ENCODE measurements at places on chromosomes 1 and 21. TPM values are rescaled to one million over a fixed set of nuclear protein-coding genes. Genes with fewer than 3 reads are reported as not detected.

DNA sequence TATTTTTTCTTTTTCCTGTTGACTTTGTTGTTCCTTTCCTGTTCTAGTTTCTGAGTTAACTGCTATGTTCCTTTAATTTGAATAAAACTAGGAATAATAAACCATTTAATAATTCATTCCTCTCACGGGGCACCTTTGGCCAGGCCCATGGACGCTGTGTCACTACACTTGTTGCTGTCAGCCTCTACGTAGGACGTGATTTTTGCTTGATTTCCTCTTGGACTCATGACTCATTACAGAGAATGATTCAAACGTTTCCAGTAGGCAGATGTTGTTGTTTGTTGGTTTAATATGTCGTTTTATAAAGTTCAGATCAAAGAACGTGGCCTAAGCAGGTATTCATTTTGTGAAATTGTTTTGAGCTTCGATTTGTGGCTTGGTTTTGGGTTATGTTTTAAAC, 9.1 kb upstream of the SLC19A1 start:
- DNase-seq, result peak; percentile 67

- DNase-seq, result no peak
Observed at GRCh38 chr1:89087241-89087640, 22.2 kb upstream of the GBP1 start.

- peak; percentile 59 for DNase-seq
Observed at GRCh38 chr1:156838972-156839371, 19.9 kb downstream of the INSRR start.

DNA sequence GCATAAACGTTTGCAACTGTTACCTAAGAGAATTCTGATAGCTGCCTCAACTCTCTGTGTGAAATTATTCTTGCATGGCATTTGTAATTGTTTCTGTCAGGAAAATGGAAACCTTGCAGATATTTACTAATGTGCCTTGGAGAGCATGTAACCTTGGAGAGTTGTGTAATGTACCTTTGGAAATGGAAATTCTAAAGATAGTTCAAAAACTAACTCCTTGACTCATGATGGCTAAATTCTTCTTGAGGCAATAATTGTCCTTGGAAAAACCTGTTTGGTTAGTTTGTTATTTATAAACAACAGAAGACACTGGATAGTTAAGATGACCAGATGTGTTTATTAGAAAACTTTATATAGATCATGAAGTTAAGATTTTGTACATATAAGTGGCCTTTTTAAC, 1033.8 kb downstream of the PLA2G4A start:
- no peak for DNase-seq

DNA sequence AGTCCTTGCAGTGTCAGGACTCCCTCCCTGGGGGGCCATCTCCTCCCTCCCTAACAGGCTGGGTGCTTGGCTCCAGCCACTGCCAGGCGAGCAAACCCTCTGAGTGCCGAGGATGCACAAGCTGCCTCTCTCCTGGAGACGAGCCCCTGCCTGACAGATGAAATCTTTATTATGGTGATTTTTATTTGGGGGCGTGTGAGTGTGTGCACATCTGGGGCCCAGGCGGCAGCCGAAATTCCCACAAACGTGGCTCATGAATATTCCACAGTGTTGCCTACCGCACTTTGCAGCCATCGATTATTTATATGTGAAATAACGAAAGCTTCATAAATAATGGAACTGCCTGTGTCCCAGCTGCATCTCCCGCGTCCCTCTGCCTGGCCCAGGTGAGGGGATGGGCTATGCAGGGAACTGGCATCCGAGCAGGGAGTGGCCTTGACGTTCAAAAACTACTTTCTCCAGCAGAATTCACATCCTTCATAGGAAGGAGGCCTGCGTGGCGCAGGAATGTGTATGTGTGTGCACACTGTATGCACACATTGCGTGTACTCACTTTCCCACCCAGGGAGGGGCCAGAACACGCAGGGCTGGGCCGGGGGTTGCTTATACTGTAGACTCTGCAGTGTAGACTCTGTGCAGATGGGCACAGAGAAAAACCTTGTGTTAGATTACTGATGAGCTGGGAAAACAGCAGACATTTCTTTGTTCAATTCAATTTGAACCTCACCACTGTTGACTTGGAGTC, 73.1 kb downstream of the UBIAD1 start:
- DNase-seq, result no peak

GRCh38 chr1:14065486-14065885, 365.5 kb downstream of the PRDM2 start:
- no peak for DNase-seq

DNA sequence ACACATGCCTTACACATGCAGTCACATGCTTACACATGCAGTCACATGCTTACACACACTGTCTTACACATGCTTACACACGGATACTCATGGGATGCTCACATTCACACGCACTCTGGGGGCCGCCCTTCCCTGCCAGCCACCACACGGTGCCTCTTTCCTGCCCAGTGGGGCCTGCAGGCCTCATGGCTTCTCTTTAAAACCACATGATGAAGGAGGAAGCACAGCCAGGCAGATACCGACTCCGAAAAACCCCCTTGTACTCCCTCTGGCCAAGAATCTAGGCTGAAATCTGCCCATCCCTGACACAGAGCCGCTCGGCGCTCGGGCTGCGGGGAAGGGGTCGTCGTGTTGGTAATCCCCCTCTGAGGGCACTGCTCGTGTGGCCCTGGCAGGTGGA, 113.0 kb downstream of the PRDM16 start:
- DNase-seq, result no peak

- no peak for DNase-seq
Observed at GRCh38 chr1:170657275-170657853, 6.6 kb upstream of the PRRX1 start.

DNA sequence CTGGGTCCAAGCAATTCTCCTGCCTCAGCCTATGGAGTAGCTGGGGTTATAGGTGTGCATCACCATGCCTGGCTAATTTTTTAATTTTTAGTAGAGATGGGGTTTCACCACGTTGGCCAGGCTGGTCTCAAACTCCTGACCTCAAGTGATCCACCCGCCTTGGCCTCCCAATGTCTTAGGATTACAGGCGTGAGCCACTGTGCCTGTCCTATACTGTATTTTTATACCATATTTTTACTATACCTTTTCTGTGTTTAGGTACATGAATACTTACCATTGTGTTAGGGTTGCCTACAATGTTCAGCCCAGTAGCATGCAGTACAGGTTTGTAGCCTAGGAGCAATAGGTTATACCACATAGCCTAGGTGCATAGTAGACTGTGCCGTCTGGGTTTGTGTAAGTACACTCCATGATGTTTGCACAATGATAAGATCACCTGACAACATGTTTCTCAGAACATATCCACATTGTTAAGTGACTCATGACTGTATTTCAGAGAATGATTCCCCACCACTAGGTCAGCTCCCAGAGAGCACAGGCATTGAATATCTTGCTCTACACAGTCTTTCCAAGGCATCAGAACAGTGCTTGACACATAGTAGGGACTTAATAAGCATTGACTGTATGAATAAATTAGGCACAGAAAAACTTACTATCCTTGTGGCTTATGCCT, 6.0 kb upstream of the CITED4 start:
- no peak for DNase-seq

DNA sequence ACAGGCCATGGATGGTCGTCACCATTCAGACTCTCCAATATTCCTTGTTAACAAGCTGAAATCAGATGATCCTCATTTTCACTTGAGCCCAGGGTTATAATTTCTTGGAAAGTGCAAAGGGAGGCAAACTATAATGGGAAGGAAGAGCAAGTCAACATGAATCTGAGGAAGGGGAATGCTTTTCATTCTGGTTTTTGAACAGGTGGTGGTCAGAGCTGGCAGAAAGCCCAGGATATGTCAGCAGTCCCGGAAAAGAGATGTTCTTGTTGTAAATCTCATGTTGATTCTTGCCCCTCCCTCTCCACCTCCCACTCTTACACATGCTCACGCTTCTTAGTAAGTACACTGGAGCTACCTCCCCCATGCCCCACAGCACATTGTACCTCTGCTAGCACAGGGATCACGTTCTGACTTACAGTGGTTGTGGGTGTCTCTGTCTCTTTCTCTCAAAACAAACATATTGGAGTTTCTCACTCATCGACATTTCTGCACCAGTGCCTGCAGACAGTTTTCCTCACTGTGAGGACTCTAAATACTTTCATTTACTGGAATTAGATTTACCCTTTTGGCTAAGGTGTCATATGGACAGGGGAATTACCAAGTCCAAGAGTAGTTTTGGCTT, 77.6 kb downstream of the XCL2 start:
- peak; percentile 81 for DNase-seq

DNA sequence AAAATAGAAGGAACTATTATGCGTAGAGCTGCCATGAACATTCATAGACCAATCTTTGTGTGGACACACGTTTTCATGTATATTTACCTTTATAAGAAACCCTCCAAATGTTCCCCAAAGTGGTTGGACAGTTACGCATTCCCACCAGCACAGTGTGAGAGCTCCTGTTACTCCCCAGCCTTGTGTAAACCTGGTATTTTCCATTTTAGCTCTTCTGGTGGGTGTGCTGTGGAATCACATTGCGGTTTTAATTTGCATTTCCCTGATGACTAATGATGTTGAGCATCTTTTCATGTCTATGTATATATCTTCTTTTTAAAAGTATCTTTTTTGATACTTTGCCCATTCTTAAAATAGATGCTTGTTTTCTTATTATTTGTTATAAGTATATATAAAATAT, 3.2 kb upstream of the UBASH3A start:
- peak; percentile 55 for DNase-seq

- no peak for DNase-seq
Observed at GRCh38 chr21:22490049-22490448, 1491.8 kb downstream of the NCAM2 start.

- no peak for DNase-seq
Observed at GRCh38 chr21:43981871-43982210, 30.3 kb upstream of the TRAPPC10 start.

GRCh38 chr1:29854700-29855276, 618.5 kb downstream of the PTPRU start:
- no peak for DNase-seq

GRCh38 chr21:25664491-25664931, 25.5 kb downstream of the JAM2 start:
- no peak for DNase-seq

GRCh38 chr1:92259350-92259749, 39.4 kb downstream of the GLMN start:
- no peak for DNase-seq

DNA sequence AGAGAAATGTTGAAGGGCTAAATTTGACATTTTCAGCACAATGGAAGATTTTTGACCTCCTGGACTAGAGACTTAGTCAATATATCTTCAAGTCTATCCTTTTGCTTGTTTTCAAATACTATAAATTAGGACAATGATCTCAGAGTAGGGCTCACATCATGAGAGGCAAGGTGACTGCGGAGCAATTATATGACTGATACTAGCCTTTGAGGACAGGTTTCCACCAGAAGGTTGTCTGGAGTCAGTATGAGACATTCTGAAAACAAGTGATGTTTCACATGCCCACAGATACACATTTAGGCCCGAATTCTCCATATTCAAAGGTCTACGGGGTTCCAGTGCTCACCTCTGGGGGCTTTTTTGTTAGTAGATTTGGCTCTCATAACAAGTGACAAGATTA, 142.3 kb upstream of the SAMSN1 start:
- no peak for DNase-seq

GRCh38 chr1:200845360-200845759, 27.4 kb upstream of the GPR25 start:
- DNase-seq, result no peak

DNA sequence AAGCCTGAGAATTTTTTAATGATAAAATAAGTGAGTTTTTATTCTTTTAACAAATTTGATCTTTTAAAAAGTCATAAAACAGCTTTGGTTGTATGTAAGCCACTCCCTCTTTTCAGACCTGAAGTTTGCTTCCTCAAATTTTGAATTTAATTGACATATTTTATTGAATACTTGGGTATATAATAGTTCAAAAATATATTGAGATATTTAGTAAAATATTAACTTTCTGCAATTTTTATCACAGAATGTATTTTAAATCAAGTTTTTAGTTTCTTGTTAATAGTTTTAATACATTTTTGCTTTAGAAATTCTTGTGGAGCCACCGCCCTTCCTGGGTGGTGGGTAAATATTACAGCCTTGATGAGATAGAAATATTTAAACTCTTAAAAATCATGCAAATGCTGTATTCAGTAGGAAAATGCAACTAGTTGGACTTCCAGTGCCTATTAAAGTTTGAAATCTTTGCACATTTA, 867 bp downstream of the PTPRC start:
- DNase-seq, result no peak

GRCh38 chr1:175968486-175969172, 225.2 kb upstream of the TNR start:
- DNase-seq, result no peak

GRCh38 chr1:182301467-182302198, 90.0 kb downstream of the GLUL start:
- DNase-seq, result peak; percentile 65

DNA sequence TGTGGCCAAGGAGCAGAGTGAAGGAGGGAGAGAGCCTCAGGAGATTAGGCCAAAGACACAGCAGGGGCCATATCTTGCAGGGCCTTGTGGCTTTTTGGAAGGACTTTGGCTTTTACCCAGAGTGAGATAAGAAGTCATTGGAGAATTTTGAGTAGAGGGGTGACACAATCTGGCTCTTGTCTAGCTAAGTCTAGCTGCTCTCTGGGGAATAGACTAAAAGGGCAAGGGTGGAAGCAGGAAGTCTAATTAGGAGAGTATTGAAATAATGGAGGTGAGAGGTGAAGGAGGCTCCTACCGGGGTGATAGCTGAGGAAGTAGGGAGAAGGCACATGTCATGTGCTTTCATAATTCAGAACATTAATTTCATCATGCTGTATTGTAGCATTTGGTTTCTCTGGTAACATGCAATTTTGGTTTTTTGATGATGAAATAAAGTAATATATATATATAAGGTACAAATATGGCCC, 34.3 kb upstream of the KCNA3 start:
- no peak for DNase-seq

DNA sequence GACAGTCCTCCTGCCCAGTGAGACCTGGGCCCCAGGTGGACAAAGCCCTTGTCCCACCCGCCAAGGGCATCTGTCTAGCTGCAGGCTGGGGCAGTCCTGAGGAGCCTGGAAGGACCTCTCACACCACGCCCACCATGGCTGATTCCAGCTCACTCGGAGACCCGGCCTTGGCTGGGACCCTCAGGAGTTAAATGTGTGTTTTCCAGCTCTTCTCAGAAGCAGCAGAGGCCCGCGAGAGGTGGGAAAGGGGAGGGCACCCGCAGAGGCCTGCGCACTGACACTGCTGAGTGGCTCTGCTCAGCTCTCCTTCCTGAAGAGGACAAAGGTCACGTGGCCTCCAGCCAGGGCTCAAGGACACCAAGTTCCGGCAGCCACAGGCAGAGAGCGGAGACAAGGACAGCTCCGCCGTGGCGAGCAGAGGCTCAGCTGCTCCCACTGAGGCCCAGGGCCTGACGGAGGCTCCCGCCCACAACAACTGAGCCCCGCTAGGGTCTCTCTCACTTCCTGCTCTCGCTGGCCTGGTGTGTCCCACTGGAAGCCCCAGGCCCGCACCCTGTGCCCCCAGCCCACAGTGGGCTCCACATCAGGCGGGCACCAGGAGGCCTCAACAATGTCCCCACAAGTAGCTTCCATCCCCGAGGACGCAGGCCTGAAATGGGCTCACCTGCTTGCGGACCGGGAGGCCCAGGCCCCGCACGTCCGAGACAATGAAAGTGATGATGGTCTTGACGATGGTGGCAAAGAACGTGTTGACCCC, 16.9 kb downstream of the SLC19A1 start:
- DNase-seq, result no peak

EVI5 gene
- 36.0 TPM for total RNA-seq

SPATA17 gene
- not detected for total RNA-seq

C1orf167 gene
- not detected for total RNA-seq

CHODL gene
- not detected for total RNA-seq

ANKRD34A gene
- 4.7 TPM for total RNA-seq

RPTN gene
- not detected for total RNA-seq

PSRC1 gene
- total RNA-seq, result 14.9 TPM

FALEC gene
- not detected for total RNA-seq

IL19 gene
- total RNA-seq, result 0.21 TPM
